NCI-H510A treated with DMSO at 0.1 percent for 48 hours (cell line): ENCODE measurements at places on chromosomes 3 and 15.
A peak's percentile ranks its signal among the peaks of the same experiment; 100 is the strongest.

DNA sequence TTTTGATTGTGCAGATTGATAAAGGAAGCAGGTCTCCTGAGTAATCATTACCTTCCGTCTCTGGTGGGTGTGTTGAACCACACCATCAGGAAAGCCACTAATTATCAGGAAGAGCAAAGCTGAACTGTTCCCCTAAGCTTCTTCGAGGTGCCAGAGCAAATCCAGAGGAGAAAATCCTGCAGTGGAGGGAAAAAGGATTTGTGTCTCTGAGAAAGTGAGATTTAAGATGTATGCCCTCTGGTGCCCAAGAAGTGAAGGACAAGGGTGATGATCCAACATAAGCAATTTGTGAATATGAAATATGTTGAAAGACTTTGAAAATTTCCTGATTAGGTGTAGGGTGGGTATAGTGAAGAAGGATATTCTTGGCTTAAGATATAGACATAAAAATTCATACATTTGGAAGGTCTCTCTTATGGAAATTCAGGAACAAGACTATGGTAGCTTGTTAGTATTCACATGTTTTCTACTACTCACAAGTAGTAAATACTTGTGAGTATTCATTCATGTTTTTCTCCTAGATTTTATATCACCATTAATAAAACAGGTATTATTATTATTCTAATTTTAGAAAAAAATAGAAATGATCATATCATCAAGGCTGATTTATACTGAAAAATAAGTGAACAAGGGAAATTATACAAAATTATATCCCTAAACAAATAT lies 34.8 kb downstream of the COMMD2 start:
- DNase-seq, result peak; percentile 49

GRCh38 chr3:62873451-62873760 lies 1.8 kb downstream of the CADPS start:
- no peak for DNase-seq

DNA sequence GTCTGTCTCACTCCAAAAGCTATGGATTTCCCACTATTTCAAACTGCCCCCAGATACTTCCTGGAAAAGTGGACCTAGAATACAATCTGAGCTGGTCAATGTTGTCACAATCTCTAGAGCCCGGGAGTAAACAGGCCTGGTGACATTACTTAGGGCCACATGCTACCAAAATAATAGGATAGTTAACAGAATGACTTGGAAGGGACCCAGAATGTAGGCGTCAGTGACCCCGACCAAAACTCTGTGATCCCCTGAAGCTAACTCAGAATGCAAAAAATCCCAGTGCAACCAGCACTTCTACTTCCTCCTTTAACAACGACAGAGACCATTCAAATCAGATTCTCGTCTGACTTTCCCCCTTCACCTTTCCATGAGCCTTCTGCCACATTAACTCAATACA lies 51.5 kb upstream of the CDV3 start:
- no peak for DNase-seq

- no peak for DNase-seq
Measured at GRCh38 chr3:38457111-38458003, 3.7 kb downstream of the ACVR2B start.

- no peak for DNase-seq
Measured at GRCh38 chr3:195540027-195540426, 3.1 kb downstream of the PPP1R2 start.

DNA sequence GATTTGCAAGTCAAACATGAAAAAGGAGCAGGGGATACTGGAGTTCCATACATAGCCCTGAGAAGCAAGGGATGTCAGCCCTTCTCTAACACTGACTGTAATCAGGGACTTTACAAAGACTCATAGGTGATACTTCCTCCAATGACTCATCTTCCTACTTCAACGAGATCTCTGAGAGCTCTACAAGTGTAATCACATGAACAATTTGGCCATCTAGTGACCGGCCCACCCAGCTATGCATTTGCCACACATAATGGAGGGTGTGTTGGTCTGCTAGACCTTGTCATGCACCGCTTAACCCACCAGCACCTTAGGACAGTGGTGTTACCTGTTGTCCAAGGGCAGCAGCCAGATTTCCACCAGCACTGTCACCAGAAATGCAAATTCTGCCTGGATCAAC lies 75.3 kb downstream of the NCEH1 start:
- DNase-seq, result no peak

GRCh38 chr3:18422972-18423371 lies 2.2 kb downstream of the SATB1 start:
- no peak for DNase-seq

GRCh38 chr15:49187549-49188245 lies 17.6 kb downstream of the GALK2 start:
- no peak for DNase-seq

GRCh38 chr15:40695469-40695890 lies 506 bp downstream of the RAD51 start:
- no peak for DNase-seq
